ENCODE measurements at places on chromosomes 2 and 18. TPM values are rescaled to one million over a fixed set of nuclear protein-coding genes. Genes with fewer than 3 reads are reported as not detected.

DNA sequence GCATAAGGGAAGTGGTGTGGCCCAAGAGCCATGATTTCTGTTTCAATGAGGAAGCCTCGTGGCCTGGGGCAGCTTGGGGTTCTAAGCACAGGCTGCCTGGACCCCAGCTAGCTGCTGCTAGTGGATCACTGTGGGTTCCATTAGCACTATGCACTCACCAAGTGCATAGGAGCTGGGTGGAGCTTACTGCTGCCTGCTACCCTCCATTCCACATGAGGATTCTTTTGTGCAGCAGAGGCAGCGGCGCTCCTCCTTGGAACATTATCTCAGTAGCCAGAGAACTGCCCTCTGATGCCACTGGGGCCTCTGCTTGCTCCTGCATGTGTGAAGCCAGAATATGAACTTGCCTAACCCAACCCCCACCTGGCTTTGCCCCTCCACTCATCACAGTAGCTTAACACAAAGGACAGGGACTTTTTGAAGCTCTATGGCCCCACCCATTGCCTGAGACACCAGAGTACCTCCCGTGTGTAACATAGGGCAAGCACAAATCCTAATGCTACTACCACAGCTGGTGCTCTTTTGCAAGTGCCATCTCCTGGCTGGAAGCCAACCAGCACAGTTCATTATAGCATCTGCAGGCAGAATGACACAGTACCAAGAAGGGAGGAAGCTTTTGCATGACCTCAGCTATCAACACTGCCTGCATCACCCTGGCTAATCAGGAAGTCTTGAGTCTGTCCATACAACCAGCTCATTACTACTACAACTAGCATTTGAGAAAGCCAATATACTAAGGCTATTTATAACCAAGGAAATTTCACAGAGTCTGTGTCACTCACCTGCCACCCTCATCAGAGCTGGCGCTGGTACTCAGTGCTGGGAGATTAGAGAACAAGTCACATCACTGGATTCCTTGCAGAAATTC lies 297.0 kb upstream of the GULP1 start:
- no peak for DNase-seq

DNA sequence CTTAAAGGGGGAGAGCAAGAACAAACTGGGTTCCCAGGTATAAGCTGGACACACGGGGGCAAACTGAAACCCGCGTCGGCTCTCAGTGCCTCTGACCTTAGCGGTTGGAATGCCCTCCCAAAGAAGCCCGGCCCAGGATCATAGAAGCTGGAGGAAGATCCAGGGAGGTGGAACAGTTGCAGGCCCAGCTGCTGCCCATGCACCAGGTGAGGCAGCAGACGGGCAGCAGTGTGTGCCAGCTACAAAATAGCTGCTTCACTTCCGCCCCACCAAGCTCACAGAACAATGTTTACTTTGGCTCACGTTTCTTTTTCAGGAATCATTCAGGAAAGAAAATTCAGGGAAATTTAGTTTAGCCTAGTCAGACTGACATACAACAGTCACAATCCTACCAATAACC lies 3.9 kb upstream of the ERMN start:
- no peak for DNase-seq

DNA sequence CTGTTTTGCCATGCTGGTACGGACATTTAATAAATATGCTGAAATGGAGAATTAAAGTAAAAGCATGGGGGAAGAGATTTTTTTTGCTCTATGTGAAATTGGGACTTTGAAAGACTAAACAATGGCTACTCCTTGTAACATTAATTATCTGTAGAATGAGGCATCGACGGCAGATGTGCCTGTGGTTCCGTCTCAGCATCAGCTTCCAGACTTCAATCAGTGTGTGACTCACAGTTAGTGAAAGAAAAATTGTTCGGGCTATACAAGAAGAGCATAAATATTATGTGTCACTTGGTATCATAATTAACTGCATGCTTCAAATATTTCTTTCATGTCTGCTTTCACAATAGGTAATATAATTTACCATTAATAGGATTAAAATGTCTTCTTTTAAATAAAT lies 117.0 kb upstream of the SMIM21 start:
- DNase-seq: no peak

Gene KCNIP3
- 14.4 TPM for polyA plus RNA-seq

Gene MEP1B
- polyA plus RNA-seq: 0.21 TPM

Gene CPLX4
- polyA plus RNA-seq: 0.18 TPM

Measured in right renal cortex interstitium (tissue), 3 donors.